Vein endothelial cell (primary cell): ENCODE measurements at places on chromosomes 7 and 10. TPM values are rescaled to one million over a fixed set of nuclear protein-coding genes. Genes with fewer than 3 reads are reported as not detected.

The LIPJ gene
- total RNA-seq: under 0.01 TPM in 1 of 2 replicates, not detected in the other

The ZNF679 gene
- not detected in 2 replicates for total RNA-seq

The INMT gene
- total RNA-seq: under 0.01 TPM in 1 of 2 replicates, not detected in the other

The PRTFDC1 gene
- 7.8 and 10.9 TPM in 2 replicates for total RNA-seq

The SEMA3A gene
- 13.0 and 23.2 TPM in 2 replicates for total RNA-seq

The GRK5 gene
- total RNA-seq: 34.3 and 43.5 TPM in 2 replicates

The FAM13C gene
- 8.3 and 8.5 TPM in 2 replicates for total RNA-seq

The GBX1 gene
- total RNA-seq: under 0.01 TPM in 1 of 2 replicates, not detected in the other

The INPP5F gene
- 16.3 and 22.7 TPM in 2 replicates for total RNA-seq

The PNLIPRP3 gene
- total RNA-seq: not detected in 2 replicates

The ANKRD30A gene
- total RNA-seq: under 0.01 TPM in 1 of 2 replicates, not detected in the other

The CYP2C9 gene
- not detected in 2 replicates for total RNA-seq

The COL28A1 gene
- total RNA-seq: not detected in 2 replicates

The PHYHIPL gene
- 0.10 TPM in 1 of 2 replicates, not detected in the other for total RNA-seq
